ENCODE measurements at places on chromosomes 4 and X.

- DNase-seq: peak; percentile 54
Observed at GRCh38 chr4:89486042-89486441, 178.4 kb upstream of the GPRIN3 start.

GRCh38 chrX:149825424-149825823 lies 43.7 kb downstream of the MAGEA9 start:
- DNase-seq: no peak

DNA sequence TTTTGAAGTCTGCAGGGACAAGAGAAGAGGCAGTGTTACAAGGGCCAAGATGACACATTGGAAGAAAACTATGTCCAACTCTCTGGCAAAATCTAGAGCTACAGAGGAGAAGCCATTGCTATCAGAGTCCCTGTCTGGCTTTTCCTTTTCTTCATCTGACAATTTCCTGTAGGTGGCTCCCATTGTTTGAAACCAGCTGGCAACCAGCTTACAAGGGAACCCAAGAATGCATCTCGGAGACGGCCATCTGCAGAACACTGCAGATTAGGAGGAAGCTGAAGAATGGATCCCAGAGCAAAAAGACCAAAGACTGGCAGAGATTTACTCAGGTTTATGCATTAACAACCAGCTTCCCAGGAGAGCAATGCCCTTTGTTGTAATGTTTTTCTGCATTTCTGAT lies 216.2 kb upstream of the CTSO start:
- no peak for DNase-seq

GRCh38 chr4:123305736-123306135 lies 90.9 kb upstream of the SPRY1 start:
- no peak for DNase-seq

- DNase-seq: no peak
Observed at GRCh38 chrX:40582811-40583210, 2.0 kb downstream of the ATP6AP2 start.

DNA sequence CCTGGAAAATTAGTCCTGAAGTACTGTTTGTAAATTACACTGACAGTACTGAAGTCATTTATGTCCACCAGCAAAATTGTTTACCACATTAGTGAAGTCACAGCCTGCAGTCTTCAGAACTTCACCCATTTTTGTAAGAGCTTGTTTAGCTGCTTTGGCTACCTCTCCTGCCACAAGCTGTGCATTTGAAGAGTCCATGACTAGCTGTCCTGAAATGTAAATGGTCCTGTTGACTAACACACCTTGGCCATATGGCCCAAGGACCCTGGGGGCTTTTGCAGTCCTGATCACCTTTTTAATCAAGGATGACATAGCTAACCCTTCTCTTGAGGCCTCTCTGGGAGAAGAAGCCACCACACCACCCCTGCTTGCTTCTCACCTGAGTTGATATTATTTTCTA lies 21.4 kb upstream of the ZNF518B start:
- DNase-seq: no peak

DNA sequence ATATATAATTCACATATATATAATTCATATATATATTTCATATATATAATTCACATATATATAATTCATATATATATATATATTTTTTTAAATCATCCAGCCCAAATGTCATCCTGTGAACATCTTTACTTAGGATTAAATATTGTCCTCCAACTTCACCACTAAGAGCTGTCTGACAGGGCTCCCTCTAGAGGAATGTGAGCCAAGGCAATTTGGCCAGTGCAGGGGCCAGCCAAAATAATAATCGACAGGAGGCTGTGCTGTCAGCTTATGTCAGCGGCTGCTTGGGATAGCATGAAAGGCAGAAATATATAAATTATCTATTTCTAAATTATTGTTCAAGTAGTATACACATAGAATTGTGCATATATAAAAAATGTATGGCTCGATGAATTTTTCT lies 29.5 kb downstream of the EGFL6 start:
- DNase-seq: no peak

- no peak for DNase-seq
Observed at GRCh38 chr4:53595204-53595603, 3.9 kb upstream of the LNX1 start.

DNA sequence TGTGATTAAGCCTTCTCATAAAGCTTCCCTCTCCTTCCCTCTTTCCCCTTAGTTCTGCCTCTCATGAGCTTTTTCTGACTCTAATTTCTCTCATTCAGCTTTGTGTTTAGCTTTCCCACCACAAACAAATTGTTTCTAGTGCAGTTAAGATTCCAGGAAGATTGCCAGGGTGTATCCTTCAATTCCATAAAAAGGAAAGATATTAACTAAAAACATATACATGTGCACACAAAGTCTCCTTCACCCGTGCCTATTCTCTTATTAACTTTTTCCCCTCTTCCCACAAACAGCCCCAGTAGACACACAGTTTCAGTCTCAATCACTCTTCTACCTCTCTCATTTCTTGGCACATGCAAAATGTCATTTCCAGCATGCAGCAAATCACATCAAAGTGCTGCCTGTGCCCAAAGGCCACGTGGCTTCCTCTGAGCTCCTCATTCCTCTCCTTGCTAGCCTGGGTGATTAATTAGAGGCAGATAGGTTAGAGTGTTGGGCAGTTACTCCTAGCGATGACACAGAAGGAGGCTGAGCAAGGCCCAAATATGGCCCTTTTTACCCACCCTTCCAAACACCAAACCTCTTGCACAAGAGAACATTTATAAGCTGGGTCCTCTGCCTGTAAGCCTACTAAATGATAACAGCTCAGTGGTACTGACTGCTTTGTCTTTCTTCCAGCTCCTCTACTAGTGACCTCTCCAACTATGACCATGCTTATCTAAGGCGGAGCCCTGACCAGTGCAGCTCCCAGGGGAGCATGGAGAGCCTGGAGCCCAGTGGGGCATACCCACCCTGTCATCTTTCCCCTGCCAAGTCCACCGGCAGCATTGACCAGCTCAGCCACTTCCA lies 159.6 kb downstream of the SOWAHB start:
- no peak for DNase-seq

DNA sequence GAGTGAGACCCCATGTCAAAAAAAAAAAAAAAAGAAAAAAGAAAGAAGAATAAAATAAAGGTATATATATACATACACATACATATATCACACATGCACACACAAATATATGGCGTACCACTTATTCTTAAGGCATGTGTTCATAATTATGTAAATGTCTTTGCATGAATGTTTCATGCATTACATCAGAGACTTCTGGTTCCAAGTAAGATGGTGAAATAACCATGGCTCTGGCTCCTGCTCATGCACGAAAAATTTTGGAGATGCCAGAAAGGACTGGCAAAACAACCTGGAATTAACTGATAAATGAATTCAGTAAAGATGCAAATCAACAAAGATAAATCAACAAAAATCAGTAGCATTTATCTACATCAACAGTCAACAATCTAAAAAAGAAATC lies 19.7 kb upstream of the FHIP1A start:
- no peak for DNase-seq

- no peak for DNase-seq
Observed at GRCh38 chr4:100059467-100059866, 109.4 kb upstream of the H2AZ1 start.

DNA sequence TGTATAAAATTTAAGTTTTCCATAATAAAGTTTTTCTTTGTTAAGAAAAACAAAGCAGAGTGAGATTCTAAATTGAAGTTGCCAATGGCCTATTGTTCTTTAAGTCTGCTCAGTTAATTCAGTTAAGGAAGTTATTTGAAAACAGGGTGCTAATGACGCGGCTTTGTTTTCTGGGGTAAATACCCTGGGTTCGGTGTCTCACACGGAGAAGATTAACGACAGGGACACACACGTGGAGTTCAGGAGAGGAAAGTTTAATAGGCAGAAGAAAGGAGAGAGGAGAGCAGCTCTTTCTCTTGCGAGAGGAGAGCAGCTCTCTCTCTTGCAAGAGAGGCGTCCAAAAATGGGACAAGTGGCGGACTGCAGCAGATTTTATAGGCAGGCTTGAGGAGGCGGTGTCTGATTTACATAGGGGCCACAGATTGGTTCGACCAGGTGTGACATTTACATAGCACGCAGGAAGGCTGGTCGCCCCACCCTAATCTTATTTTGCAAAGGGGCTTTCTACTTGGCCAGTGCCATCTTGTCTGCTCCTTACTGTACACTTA lies 9.6 kb downstream of the CA5B start:
- DNase-seq: no peak

- DNase-seq: no peak
Observed at GRCh38 chr4:4477391-4477790, 64.5 kb downstream of the STX18 start.

- DNase-seq: no peak
Observed at GRCh38 chr4:21366312-21366711, 582.3 kb downstream of the KCNIP4 start.

DNA sequence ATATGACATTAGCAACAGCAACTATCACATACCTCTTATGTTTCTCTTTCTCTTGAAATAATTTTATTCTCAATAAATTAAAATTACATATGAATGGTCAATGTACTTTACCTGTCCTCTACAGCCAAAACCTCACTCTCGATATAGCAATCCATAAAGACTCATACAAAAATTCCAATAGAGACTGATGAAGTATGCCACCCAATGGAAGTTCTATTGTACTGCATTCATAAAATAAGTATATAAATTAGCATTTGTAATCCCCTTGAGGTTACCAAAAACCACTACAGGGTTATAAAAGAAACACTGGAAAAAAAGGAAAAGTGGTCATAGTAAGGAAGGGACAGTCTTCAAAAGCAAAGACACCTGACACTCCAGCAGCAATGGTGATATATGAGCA lies 32.8 kb downstream of the CLDN2 start:
- no peak for DNase-seq

- DNase-seq: peak; percentile 27
Observed at GRCh38 chr4:88230969-88231771, 53.2 kb downstream of the PPM1K start.

GRCh38 chr4:20348411-20348810 lies 96.7 kb downstream of the SLIT2 start:
- DNase-seq: no peak

DNA sequence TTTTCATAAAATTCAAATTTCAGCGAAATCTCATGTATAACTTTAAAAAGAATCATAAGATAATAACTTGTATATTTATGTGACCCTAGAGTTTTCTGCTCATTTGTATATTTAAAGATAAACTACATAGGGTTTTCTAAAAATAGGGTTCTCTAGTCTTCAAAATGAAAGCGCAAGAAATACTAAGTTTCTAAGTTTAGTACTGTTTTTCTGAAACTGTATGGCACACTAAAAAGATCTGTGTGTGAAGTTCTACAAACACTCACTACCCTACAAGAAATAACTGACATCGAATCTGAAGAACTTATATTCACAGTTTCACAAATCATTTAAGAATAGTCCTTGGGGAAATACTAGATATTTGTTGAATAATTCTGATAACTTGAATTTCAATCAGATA lies 38.7 kb upstream of the NDST4 start:
- DNase-seq: no peak

DNA sequence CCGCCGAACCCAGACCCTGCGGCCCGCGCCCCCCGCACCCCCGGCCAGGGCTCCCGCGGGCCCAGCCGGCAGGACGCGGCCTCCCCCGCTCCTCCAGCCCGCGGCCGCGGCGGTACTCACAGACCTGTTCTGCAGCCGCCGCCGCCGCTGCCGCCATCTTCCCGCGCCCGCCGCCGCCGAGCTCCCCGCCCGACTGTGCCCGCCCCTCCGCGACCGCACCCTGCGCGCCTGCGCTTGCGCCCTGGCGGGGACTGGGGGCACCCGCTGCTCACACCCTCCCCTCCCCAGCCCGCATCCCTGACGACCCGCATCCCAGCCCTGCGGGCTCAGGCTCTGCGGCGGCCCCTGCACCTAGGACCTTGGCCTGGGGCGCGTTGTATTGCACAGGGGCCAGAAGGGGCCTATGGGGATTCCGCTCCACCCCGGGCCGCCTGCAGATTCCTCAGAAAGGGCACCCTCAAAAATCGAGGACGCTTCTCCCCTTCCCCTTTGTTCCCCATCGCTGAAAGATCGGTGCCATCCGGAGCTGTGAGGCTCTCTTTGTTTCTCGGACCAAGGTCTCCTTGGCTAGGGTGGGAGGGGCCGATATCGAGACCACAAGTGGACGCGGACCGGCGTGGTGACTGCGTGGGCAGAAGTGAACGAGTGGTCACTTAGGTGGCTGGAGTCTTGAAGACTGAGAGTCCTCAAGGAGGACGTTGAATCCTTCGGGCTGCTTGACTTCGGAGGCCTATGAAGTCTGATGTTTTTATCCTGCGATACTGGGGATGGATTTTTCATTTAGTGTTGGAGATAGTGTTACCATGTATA lies at the start of gene SGCB:
SGCB (minus strand) TSS at position 197 of the 810 bp plus-strand sequence; CDS start at position 157, 40 bp downstream.
- DNase-seq: peak; percentile 23

DNA sequence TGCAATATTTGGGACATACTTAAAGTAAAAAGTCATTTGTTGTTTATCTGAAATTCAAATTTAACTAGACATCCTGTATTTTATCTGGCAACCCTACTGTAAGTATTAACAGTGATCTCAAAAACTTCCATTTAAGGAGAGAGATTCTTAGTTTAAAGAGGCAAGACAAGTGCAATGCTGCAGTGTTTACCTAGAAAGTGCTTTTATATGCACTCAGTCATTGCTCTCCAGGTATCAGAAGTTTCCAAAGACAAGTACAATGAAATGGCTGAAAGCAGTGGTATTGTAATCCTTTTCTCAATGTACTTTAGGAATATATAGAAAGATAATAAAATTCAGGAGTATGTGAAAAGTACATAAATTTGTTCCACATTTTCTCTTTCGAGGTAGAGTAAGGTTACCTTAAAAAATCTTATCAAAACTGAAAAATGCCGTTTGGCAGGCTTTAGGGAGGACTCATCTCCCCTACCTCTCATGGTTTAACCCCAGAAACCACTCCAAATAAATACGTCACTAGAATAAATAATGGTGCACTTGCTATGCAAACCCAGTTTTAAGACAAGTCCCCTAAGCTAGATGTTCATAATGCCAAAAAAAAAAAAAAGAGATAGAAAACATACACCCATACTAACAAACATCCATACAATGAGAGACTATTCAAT lies 45.7 kb downstream of the ELF2 start:
- no peak for DNase-seq

- no peak for DNase-seq
Observed at GRCh38 chr4:19791422-19792123, 460.1 kb upstream of the SLIT2 start.

DNA sequence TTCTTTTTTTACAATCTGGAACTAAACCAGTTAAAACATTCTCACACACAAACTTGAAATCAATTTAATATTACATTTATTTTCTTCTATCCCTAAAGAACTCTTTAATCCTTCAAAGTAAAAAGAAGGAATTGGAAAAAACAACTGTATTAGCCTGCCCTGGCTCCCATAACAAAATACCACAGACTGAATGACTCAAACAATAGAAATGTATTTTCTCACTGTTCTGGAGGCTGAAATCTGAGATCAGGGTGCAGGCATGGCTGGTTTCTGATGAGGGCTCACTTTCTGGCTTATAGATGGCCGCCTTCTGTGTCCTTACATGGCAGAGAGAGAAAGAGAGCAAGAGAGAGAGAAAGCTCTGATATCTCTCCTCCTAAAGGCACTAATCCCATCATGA lies 149.4 kb downstream of the PDGFRA start:
- DNase-seq: no peak

GRCh38 chrX:37796805-37797204 lies 16.9 kb downstream of the CYBB start:
- DNase-seq: no peak

All from foreskin melanocyte (primary cell).